ENCODE measurements at places on chromosomes 7 and 10.

DNA sequence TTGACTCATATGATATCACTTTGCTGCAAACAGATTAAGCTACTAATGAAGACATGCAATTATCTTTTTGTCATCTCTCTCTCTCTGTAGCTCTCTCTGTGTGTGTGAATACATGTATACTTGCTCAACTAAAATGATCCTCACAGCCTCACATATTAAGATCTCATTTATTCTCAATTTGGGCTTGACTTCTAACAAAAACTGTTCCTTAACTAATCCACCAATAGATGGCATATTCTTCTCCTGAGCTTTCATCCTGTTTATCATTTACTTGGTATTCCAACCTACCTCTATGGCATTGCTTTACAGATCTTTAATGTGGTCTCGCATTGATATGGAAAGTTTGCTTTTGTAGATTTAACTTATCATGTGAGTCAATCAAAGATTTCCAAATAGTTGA is 540.4 kb downstream of the CNTNAP2 start:
- no peak for DNase-seq

DNA sequence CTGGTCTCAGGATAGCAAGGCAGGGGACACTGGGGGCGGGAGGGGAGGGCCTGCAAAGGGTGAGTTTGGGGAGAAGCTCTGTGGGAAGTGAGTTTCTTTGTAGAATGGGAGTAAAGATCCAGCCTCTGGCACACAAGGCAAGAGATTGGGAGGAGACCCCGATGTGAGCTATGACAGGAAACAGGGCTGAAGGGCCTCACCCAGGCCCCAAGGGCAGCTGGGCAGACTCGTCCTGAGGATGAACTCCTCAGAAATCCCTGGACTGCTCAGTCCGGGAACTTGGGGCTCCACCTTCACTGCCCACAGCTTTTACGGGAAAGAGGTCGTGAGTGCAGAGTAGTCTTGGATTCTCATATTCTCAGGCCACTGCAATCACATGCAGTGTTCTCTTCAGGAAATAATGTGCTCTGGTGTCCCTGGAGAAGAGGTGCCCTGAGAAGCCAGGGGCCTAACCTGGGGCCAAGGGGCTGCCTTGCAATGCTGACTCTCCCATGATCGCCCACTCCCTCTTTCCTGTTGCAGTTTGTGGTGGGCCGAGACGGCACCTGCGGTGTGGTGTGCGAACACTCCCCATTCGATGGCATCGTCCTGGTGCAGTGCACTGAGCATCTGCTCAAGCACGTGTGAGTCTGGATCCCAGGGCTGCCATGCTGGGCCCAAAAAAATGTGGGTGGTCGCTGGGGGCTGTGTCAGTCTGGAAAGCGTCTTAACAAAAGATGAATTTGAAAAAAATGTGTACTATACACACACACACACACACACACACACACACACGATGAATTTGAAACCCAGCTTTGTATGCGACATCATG is 31.3 kb upstream of the C10orf53 start:
- no peak for DNase-seq

- DNase-seq = no peak
Observed at GRCh38 chr10:60849217-60849616, 70.9 kb downstream of the CDK1 start.

GRCh38 chr7:48292949-48293348 is 121.7 kb downstream of the ABCA13 start:
- no peak for DNase-seq
